Activated naive CD4-positive, alpha-beta T cell treated with anti-CD3 and anti-CD28 coated beads, Interleukin-2, amount 10 ng/mL, durations not matched to agents 5 hours and 36 hours (primary cell): ENCODE measurements at places on chromosomes 3 and 15. TPM values are rescaled to one million over a fixed set of nuclear protein-coding genes. Genes with fewer than 3 reads are reported as not detected.

SNURF gene
- total RNA-seq = 22.0 TPM

PPP1R2 gene
- total RNA-seq = 76.4 TPM

VIPR1 gene
- total RNA-seq = 48.3 TPM

CP gene
- not detected for total RNA-seq

DUOXA1 gene
- total RNA-seq = not detected

PLOD2 gene
- total RNA-seq = 0.26 TPM

GOLGA8T gene
- not detected for total RNA-seq

ST8SIA2 gene
- total RNA-seq = not detected

FOXL2NB gene
- total RNA-seq = not detected

SLC9C1 gene
- total RNA-seq = not detected

GABRA5 gene
- not detected for total RNA-seq

MEIS2 gene
- not detected for total RNA-seq

MUC4 gene
- total RNA-seq = 0.17 TPM

CHRD gene
- total RNA-seq = not detected

MON1A gene
- 10.0 TPM for total RNA-seq

ILDR1 gene
- total RNA-seq = not detected

MST1 gene
- total RNA-seq = 9.8 TPM

BFSP2 gene
- total RNA-seq = not detected

ARNT2 gene
- total RNA-seq = not detected

TMEM158 gene
- not detected for total RNA-seq

C2CD4A gene
- not detected for total RNA-seq

TMEM45A gene
- total RNA-seq = 0.45 TPM

IGDCC3 gene
- not detected for total RNA-seq

PDIA3 gene
- 286 TPM for total RNA-seq

CLDN16 gene
- not detected for total RNA-seq
